ENCODE measurements at places on chromosomes 3 and 15.

DNA sequence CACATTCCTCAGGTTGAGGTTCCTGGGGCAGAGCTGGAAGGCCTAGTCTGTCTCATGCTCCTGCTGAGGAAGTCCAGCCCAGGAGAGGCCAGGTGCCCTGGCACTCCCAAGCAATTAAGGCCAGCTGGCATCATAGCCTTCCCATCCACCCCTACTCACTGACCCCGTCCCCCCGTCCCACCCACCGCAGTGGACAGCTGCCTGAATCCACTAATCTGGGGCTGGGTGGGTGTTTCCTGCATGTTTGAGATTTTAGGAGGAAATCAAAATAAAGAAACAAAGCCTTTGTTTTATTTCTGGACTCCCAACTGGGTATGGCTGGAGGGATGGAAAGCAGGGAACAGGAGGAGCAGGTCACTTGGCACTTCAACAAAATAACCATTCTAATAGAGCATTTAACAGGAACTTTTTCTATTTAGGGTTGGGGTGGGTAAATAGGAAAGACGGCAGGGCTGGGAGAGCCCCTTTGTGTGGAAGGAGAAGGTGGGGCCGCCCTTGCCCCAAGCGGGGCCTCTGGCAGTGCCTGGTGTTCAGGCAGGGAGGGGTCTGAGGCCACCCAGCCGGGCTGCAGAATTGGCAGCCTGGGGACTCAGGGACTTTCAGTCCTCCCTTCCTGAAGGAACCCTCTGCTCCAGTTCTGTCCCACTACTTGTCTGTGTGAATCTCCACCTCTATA lies 8.5 kb downstream of the MRAS start:
- DNase-seq, result no peak

GRCh38 chr3:70000028-70000410 lies 486 bp downstream of the SAMMSON start:
- DNase-seq, result no peak

DNA sequence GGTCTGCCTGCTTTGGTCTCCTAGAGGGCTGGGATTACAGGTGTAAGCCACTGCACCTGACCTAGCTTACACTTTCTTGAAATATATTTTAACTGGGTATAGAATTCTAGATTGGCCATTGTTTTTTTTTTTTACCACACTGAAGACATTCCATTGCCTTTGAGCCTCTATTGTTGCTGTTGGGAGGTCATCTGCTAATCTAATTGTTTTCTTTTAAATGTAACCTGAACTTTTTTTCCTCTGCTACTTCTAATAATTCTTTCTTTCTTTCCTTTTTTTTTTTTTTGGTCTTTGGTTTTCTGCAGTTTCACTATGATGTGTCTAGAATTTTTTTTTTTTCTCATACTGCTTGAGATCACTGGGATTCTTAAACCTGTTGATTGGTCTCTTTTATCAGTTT lies 28.1 kb downstream of the ERICH6 start:
- no peak for DNase-seq

DNA sequence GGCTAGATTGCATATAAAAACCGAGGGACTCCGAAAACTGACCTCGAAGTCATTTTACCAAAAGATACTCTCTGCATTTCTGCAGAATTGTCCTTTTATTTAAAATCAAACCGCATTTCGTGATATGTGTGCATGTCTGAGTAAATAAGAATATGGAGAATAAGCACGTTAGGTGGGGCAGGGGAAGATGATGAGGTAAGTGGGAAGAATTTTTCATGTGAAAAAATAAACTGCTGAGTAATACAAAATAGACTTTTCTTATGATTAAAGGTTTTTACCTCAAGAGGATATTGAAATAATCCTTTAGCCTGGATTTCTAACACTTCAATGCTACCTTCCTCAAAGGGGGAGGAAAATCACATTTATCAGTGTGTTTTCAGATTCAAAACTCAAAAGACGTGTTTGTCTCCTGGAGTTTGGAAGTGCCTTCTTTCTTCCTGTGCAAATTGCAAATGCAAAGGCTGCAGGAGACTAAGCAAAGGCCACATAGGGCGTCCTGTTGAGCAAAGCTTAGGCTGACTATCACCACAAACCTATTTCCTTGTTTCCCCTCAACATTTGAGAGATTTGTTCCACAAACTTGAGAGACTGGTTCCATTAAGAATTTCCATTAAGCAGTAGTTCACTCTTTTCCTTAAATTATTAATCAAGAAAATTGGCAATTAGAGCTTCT lies 813.5 kb downstream of the MCTP2 start:
- no peak for DNase-seq

Data from activated CD4-positive, alpha-beta T cell treated with anti-CD3 and anti-CD28 coated beads for 36 hours (primary cell).